ENCODE measurements at places on chromosomes 1 and 21. TPM values are rescaled to one million over a fixed set of nuclear protein-coding genes. Genes with fewer than 3 reads are reported as not detected.

IGSF9 gene
- total RNA-seq: not detected

COL6A2 gene
- 26.4 TPM for total RNA-seq

DNA sequence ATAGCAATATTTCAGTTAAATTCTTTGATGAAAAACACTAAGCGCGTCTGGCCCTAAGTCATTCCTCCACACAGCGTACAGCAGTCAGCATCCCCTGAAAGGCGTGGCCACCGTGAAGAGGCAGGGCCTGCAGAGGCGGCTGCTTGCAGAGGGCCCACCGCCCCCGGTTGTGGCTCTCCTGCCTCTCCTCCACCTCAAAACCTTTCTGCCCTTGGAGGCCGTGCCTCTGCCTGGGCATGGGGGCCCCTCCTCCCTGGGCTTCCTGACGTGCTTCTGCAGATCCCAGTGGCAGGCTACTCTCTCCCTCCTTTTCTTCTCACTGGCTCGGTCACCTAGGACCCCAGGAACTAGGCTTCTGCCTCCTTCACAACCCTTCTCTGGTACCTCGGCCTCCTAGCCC is 16.2 kb downstream of the CLSTN1 start:
- H3K4me1 ChIP-seq: peaks cover 38% of the 10 kb centered on the region
- DNase-seq: no peak
- H3K27me3 ChIP-seq: no peaks in the 10 kb centered on the region
- H3K36me3 ChIP-seq: no peaks in the 10 kb centered on the region
- no peak overlapping the region for H3K27ac ChIP-seq
- H3K4me3 ChIP-seq: no peak overlapping the region

DNA sequence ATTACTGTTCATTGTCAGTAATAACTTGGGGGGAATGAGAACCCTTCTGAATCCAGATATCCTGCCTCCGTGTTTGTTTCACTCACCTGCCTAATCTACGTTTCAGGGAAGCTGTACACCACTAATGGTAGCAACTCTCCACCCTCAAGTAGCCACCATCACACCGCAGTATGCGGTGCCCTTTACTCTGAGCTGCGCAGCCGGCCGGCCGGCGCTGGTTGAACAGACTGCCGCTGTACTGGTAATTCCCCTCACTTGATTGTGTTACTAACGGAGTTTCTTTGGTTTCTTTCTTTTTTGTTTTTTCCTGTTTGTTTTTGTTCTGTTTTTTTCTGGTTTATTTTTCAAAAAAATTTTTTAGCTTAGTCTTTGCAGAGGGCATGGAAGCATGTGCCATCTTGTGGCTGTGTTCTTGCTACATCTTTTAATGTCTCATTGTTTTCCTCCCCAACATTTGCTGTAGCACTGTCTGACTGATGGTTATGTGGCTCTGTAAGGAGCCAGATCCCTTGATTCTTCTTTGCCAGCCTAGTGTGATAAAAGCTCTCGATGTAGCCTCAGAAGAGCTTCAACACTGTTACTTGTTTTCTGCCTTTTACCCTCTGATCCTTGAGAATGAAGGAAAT is 15.9 kb upstream of the OLFML3 start:
- H3K36me3 ChIP-seq: peaks cover 93% of the 10 kb centered on the region
- DNase-seq: no peak
- no peaks in the 10 kb centered on the region for H3K4me1 ChIP-seq

Measured in CD4-positive, alpha-beta T cell (primary cell).